ENCODE measurements at places on chromosomes 6 and 20.

DNA sequence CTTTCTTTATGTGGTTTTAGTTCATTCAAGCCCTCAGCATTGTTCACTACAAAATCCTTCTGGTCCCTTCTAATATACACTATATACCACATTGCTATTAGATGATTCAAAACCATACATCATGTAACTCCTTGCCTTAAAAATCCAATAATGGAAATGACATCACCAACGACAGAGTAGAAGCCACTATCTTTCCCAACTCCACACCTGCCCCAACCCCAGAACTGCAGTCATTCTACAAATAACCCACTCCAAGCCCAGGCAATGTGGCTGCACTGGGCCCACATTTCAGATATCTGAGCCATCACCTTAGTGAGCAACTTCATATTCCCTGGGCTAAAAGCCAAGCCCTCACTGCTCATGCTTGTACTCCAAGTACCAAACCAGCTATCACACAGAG is 22.6 kb upstream of the RUNX2 start:
- DNase-seq: no peak

GRCh38 chr6:78868116-78868515 is 765 bp downstream of the IRAK1BP1 start:
- no peak for DNase-seq

DNA sequence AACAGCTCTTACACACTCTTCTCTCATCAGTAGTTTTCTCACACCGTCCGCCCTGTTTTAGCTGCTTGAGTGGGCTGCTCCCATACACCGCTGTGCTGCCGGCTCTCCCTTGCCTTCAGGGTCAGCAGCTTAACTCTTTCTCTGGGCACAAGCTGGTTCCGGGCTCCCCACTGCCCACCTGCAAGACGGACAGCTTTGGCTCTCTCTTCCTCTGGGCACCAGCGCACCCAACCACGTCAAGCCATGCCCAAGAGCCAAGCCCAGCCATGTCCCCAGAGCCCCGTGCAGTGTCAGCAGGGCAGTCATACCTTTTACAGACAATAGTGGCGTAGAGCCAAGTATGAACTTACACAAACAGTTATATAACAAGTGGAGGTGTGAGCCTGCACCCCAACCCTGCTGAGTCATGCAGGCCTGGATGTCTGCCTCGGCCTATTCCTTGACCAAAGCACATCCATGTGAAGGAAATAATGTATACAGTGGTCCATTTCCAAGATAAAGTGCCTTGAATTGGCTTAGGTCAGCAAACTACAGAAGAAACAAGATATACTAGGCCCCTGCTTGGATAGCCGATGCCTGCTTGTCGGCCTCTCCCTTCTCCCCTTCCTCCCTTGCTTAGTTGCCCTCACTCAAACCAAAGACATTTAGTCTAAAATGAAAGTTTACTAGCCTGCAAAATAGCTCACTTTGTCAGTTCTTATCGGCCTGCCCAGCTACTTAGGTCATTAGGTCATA is 89.3 kb downstream of the JPH2 start:
- DNase-seq: no peak

DNA sequence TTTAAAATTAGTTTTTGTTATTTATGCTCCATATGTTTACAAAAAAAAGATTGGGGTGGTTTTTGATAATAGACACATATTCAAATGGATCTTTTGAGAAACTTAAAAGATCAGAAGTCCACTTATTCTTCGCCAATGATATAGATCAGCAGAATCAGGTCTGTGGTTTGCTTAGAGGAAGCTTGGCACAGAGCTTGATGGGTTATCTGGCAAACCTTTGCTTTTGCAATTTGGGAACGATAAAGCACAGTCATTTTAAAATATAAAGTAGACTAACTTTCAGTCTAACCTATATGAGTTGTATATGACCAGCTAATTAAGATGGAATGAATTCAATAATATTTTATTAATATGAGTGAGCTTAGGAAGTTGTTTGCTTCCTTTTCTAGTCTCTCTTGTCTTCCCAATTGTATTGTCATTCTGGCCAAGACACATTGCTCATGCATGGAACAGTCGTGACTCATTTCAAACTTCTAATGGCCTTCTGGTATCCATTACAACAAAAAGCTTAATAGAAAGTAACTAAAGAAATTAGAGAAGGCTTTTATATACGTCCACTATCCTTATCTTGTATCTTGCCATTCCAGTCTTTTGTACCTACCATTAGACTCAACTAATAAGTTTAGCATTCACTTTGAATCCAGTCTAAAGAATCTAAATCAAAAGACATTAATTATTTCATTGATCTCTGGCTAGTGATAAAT is 118.7 kb downstream of the TBX18 start:
- DNase-seq: no peak

DNA sequence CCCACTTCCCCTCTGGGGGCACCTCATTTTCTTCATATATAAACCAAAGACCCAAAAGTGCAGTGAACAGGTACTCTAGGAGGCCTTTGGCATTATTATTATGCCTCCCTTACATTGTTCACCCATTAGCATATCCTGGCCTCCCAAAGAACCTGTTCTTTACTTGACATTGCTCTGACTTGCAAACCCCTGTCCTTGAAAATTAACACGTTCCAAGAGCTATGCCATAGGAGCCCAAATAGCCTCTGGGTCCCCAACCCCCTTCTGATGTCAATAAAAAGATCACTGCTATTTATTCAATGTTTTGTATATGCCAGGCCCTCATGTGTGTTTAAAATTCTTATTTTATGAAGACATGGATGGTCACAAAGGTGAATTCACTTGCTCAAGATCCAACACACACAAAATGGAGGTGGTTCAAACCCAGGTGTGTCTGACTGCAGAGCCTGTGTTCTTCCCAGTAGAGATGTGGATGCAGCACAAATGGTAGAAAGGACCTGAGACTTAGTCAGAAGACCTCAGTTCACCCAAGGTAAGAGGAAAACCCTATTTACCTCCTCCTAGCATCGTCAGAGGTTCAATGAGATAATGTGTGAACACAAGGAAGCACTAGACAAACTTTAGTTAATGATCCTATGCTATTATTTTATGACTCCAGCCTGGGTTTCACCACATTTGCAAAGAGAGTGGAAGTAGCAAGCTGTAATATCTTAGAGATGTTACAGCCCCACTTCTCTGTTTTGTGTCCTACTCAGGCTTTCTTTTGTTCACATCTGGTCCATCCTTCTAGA is 36.6 kb downstream of the BCL2L1 start:
- DNase-seq: no peak

DNA sequence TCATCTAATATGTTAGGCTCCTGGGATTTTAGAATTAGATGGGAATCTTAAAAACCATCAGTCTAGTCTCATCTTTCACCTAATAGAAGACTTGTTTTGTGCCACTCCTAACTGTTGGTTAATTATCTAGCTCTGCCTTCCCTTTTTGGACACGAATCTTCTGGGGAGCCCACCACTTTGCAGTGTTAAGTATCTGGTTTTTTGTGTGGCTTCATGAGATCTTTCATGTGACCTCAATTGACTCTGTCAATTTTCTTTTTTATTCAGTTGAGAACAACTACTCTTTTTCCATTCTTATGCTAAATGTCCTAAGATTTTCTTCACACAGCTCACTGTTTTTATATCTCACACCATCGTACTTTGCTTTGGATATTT is 16.9 kb downstream of the TBPL1 start:
- no peak for DNase-seq

DNA sequence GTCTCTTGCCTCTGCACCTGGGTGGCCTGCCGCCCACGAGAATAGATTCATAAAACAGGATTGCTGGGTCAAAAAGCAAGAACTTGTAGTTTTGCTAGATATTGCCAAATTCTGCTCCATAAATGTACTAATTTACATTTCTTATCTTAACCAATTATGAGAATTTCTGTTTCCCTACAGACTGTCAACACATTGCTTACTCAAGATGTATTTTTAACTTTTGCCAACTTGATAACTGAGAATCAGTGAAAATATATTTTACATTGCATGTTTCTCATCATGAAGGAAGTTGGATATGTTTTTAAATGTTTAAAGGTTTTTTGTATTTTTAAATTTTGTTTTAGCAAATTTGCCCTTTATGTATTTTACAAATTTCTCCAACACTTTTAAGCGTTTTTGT is 664.8 kb downstream of the MMUT start:
- DNase-seq: no peak

GRCh38 chr20:45821947-45822346 is 5.2 kb downstream of the TNNC2 start:
- no peak for DNase-seq

DNA sequence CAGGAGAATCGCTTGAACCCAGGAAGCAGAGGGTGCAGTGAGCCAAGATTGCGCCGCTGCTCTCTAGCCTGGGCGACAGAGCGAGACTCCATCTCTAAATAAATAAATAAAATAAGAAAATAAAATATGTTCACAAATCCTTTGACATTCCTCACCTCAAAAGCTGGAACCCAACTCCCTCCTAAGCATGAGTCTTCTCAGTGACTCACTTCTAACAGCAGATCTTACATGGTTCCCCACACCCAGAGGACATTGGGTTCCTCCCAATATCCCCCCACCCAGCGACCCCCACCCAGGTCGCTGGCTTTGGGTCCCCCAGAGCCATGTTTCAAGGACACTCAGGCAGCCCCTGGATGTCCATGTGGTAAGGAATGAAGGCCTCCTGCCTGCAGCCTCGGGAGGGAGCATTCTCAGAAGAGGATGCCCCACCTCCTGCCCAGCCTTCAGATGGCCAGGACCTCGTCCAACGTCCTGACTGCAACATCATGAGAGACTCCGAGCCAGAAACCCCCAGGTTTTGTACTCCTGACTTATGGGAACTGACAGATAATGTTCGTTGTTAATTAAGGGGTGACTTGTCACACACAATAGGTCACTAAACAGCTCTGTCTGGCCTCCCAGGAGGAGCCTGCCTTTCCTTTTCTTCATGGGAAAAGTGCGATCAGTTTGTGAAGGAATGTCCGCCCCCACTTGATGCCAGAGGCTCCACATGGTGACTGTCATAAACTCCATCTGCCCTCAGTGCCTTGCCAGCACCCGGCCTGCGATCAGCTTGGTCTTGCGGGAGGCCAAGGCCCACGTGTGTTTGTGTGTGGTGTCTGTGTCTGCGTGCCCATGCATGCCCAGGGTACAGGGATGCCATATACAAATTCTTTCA is 10.1 kb upstream of the GMEB2 start:
- no peak for DNase-seq

DNA sequence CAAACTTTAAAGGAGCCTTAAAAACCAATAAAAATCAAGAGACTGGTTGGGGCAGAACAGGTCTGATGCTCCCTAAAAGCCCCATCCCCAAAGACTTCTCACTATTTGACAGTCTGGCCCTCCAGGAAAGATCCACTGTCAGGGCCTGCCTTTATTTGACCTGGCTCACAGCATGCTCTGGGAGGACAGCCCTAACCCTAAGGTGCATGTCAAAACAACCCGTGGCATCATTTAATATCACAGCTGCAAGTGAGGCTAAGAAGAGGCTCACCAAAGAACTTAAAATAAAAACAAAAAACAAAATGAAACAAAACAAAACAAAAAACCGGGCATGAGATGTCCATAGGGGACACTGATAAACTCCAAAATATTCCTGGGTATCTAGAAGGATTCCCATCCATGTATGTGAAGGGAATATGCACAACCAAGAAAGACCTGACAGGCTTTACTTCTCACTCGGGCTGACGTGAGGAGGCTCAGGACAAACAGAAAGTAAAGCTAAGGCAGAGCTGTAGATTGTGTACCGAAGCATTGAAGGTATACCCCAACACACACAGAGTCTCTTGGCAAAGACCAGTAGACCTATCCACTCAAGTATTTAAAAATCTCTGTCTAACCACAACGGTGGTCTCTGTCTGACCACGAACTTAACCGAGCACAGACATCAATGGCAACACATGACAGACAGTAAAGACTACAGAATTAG is 57.3 kb downstream of the AHI1 start:
- no peak for DNase-seq

- DNase-seq: no peak
Observed at GRCh38 chr6:11890849-11891248, 112.2 kb upstream of the ADTRP start.

DNA sequence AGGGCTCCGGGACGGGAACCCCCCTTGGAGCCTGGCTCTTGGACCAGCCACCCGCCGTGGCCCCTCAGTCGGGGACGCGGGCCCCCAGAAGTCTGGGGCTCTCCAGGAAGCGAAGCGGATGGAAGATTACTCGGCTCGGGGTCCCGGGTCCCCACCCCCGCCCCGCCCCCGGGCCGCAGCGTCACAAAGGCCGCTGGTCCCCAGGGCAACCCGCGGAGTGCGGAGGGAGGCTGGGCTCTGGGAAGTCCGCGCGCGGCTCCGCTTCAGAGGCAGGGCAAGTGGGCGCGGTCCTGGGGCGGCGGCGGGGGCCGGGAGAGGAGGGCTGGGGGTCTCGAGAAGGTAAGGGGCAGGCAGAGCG is at the start of gene FNDC11:
Gene FNDC11 (plus strand): TSS at position 227 of the 358 bp plus-strand sequence. CDS start 1,505 bp downstream, outside the sequence.
- DNase-seq: no peak

DNA sequence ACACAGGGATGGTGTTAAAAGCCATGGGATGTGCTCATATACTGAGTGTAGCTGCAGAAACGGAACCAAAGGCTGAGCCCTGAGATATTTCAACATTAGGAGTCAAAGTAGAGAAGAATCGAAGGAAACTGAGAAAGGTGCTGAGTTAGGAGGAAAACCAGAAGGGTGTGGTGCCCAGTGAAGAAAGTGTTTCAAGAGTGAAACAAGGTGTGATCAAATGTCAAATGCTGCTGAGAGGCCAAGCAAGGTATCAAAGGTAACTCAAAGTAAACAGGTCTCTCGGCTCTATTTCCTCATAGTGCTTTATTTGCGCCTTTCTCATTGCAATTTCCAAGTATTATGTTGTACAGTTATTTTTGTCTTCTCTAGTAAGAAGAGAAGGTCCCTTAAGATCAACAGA is 94.1 kb downstream of the PRDM1 start:
- no peak for DNase-seq

DNA sequence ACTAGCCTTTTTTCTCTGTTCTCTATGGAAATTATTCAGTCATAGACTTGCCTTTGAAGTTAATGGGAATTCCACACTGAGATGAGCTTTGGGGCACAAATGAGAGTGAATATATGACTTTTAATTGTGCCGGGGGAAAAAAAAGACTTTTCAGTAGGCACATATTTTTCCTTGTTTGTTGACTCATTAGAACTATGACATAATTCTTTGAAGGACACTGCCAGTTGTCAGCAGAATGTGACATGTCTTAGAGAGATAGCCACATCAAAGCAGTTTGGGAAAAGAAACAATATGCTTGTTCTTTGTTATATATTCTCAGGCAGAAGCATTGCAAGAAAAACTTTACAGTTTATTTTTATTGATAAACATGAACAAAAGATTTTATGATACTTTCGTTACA is 138.3 kb downstream of the COL9A1 start:
- DNase-seq: no peak

- no peak for DNase-seq
Observed at GRCh38 chr6:156949376-156949775, 172.2 kb downstream of the ARID1B start.

GRCh38 chr20:62776692-62777527 is 19.4 kb upstream of the MRGBP start:
- no peak for DNase-seq

All from HuH-7.5 (cell line).